AG04450 (cell line): ENCODE measurements at places on chromosomes 3 and 15.
A peak's percentile ranks its signal among the peaks of the same experiment; 100 is the strongest.

GRCh38 chr3:153889905-153890334, 231.3 kb upstream of the ARHGEF26 start:
- DNase-seq = no peak

DNA sequence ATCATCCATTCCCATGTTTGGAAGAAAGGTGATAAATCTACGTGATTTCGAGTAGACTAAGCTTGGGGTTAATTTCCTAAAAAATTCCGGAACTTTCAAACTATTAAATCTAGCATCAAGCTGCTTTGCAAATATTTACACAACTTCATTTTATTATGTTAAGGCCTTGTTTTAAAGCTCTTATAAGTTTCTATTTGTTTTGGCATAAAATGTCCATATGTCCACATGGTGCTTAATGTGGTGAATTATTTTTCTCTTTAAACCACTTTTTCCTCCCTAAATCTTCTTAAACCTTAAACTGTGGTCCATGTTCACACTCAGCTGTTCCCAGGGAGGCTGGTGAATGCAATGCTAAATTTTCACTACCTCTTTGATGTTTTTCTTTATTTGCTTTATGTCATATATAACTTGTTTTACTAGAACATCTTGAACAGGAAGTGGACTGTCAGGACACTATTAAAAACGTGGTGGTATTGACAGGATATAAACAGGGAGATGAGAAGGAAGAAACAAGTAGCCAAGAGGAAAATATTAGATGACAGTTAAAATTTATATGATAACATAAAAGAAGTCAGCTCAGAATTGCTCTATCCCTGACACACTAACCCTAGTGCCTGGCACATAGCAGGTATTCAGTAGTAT, 72.5 kb upstream of the AGTR1 start:
- DNase-seq = no peak

DNA sequence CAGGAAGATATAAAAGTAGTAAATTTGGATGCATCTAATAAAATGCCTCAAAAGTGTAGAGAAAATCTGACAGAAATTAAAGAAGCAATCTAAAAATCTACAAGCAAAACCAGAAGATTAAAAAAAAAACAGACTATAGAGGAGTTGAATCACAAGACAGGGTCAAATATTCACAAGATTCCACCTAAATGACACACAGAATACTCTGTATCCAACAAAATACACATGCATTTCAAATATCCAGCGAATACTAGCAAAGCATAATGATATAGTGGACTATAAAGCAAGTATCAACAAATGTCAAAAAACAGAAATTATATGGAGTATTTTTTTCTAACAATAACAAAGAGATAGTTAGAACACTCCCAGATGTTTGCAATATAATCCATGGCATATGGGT, 20.5 kb upstream of the ACTC1 start:
- DNase-seq = no peak

DNA sequence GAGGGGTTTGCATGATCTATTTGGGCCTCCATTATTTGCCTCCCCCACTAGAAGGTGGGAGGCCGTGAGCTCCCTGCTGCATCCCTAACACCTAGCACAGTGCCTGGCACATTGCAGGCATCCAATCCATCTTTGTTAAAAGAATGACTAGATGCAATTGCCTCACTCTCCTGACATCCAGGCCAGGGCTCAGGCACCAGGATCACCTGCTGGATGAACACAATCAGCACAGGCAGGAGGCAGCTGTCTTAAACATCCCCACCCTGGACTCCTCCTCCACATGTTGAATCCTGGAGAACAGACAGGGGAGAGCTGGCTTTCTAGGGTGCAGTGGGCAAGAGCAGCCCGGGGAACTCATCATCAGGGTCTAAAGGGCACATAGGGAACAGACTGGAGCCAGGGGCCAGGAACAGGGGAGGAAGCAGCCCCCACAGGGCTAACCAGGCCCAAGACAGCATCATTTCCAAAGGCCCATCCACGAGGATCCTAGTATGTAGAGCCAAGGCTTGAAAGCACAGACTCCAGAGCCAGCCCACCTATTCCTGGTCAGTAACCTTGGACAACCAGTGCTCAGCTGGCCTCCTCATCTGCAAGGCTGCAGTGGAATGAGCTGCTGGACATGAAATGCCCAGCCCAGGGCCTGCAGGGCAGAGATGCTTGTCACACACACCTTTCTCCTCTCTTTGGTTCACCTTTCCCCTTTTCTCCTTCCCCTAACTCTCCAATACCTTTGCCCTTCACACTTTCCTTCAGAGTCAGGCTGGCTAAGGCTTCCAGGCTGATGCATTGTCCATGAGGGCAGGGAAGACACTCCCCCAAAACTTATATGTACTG, 254.4 kb upstream of the TLE3 start:
- no peak for DNase-seq

GRCh38 chr15:37891766-37892368, 42.6 kb upstream of the TMCO5A start:
- DNase-seq = peak; percentile 37

- no peak for DNase-seq
Measured at GRCh38 chr3:32359766-32360492, 31.7 kb upstream of the CMTM7 start.

- no peak for DNase-seq
Measured at GRCh38 chr3:143011705-143012104, 10.3 kb downstream of the U2SURP start.

DNA sequence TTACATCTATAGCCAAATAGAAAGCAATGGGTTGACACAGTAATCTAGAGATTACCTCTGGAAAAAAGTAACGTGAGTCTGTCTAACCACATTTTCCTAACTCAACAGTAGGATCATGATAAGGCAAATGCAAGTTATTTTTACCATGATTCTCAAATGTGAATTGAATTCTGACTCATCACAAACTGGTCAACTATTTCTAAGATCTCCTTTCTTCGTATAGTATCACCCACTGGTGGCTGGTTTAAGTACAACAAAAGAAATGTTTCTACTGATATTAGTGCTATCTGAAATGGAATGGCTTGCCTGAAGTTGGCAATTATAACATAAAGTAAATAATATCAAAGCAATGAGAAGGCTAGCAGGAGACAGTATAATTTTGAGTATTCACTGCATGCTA, 102.2 kb downstream of the ABI3BP start:
- no peak for DNase-seq

GRCh38 chr3:100072326-100073048, 41.8 kb downstream of the FILIP1L start:
- DNase-seq = no peak

- no peak for DNase-seq
Measured at GRCh38 chr15:39172380-39173281, 408.2 kb upstream of the THBS1 start.

- no peak for DNase-seq
Measured at GRCh38 chr15:101303408-101303807, 8.4 kb upstream of the SNRPA1 start.

- no peak for DNase-seq
Measured at GRCh38 chr3:54622678-54623077, 305.2 kb downstream of the LRTM1 start.

DNA sequence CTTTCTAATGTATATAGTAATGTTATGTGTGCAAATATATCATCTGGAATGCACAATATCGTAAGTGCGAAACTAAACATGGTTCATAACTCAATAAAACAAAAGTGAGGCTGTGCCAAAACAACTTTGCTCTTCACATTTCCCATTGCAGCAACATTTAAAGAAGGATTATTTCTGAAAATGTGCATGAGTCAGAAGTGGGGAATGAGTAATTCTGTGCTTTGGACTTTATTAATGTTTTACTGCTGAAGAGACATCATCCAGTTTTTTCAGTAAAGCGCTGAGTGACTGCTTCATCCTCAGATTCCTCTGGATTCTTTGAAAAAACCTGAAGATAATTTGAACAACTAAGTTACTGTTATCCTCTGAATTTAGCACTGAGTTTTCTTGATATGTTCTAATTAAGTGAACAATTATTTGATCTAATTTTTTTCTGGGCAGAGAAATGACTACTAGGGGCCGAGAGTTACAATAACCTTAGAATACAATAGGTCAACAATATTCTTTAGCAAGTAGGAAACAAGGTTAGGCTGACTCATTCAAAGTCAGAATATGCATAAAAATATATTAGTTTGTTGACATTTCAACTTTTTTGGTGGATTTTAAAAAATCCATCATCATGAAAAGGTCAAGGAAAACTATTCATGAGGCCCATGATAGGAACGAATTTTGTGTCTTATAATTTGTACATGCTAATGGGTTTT, 20.0 kb upstream of the PLCL2 start:
- no peak for DNase-seq

GRCh38 chr3:107132674-107133073, 244.6 kb upstream of the CCDC54 start:
- DNase-seq = no peak

GRCh38 chr3:64763980-64764379, 76.2 kb upstream of the ADAMTS9 start:
- DNase-seq = no peak

GRCh38 chr3:33637482-33637881, 80.6 kb downstream of the CLASP2 start:
- no peak for DNase-seq

DNA sequence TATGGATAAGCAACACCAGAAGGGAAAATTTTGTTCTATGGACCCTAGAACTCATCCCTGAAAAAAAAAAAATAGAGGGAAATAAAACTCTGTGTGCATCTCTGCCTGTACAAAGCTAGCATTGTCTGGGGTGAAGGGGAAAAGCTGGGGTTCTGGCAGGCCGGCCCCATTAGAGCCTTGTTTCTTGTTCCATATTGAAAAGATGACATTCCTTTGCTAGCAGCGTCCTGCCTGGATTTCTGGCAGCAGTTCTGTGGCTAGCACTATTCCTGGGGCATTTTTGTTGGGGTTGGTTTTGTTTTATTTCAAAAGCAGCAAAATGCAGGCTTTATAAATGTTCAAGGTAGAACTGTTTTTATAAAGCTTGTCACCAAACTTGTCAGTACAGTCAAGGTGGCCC, 45.2 kb downstream of the RARB start:
- no peak for DNase-seq

DNA sequence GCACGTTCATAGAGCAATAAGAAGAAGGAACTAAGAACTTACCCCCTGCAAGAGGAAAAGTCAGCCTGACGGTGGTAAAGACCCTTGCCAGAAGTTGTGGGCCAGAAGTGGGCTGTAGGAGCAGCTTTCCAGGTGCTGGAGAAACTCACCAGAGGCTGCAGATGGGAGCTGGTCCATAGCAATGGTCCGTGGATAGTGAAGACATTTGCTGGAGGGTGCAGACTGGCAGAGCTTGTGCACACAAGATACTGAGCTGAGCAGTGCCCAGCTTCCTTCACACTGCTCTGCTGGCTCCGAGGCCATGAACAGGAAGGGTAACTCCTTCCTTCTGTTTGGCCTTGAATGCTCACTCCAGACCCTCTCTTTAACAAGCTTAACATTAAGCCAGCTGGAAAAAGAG, 149.8 kb upstream of the BNIP2 start:
- no peak for DNase-seq

- DNase-seq = no peak
Measured at GRCh38 chr3:144175644-144176425, 204.2 kb downstream of the DIPK2A start.
